ENCODE measurements at places on chromosomes 3 and 15.

GRCh38 chr3:11120091-11120805 is 34.0 kb upstream of the HRH1 start:
- peak; percentile 52 for DNase-seq

DNA sequence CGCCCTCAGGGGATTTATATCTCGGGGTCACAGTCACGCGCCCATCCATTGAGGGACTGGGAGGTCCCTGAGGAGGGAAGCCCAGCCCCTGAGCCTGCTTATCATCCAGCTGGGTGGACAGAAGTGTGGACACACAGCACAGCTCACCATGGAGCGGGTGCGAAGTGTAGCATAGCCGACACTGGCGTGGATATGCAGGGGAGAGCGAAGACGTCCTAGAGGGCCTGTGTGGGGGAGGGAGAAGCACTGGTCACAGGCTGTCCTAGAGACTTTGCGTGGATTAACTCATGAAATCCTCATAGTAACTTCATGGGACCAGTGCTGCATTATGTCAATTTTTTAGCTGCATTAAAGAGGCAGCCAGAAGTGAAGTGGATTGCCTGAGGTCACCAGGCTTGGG is 26.1 kb upstream of the PLXND1 start:
- DNase-seq = no peak

- DNase-seq = no peak
Observed at GRCh38 chr15:81280696-81281455, 43.1 kb downstream of the STARD5 start.

GRCh38 chr15:61994216-61994615 is 66.0 kb downstream of the VPS13C start:
- DNase-seq = no peak
